LoVo (cell line): ENCODE measurements at places on chromosomes 11 and 22.

DNA sequence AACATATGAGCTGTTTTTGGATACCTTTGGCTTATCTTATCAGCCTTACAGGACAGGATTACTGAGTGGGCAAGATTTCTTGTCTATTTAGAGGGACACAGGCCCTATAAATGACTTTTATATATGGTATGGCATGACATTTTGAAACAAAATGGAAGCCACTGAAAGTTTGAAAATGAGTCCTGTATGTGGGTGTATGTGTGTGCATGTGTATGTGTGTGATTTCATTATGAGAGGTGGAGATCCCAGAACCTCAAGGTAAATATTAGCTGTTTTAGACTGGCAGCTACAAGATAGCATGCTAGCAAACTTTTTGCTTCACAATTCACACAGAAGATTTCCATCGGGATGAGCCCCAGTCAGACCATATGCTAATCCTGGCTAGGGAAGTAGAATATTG, 970.5 kb upstream of the CCDC90B start:
- no peak for DNase-seq

DNA sequence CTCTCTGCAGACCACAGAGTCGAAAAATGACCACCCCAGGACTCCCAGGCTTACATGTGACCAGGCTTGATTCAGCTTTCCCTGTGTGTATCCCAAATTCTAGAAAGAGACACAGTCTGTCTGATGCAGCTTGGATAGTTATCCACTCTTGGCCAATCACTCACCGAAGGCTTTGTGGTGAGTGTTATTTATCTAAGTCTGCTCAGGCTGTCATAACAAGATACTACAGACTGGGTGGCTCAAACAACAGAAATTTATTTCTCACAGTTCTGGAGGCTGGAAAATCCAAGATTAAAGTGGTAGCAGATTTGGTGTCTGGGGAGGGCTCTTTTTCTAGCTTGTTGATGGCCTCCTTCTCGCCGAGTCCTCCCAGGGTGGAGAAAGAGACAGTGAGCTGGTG, 63.2 kb downstream of the ZBTB16 start:
- DNase-seq = no peak

- no peak for DNase-seq
Observed at GRCh38 chr11:134754521-134755198, 342.6 kb upstream of the B3GAT1 start.

- DNase-seq = no peak
Observed at GRCh38 chr11:6538945-6539344, 41.9 kb downstream of the DNHD1 start.

- DNase-seq = no peak
Observed at GRCh38 chr11:24754406-24754805, 257.6 kb downstream of the LUZP2 start.

DNA sequence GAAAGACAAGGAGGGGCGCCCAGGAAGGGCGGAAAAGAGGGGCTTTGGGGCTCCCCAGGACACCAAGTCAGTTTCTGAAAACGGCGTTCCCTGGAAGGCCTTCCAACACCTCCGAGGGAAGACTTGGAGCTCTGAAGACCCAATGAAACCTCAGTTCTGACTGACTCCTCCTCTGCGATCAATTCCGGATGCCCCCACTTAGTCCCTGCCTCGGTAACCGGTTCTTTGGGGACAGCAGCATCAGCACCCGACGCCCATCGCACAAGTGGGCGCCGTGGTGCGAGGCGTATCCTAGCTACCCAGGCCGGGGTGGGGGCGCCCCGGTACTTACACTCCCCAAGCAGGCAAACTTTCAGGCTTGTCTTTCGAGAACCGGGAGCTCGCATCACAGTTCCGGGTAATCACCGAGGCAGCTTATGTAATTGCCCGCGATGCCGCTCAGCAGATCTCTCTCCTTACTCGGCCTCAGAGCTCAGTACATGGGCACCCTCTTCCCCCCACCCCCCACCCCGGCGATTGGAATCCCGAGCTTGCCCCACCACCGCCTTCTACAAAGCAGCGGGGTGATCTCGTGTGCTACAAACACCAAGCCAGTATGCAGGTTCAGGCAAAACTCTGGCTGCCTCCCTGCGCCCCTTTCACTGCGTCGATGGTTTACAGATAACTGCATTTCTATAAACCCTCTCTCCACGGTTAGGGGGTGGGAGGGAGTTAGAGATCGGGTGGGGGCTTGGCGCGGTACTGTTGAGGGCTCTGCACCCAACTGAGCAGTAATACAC, 2.0 kb downstream of the TENM4 start:
- no peak for DNase-seq

GRCh38 chr11:15258433-15259165, 143.9 kb downstream of the INSC start:
- peak; percentile 73 for DNase-seq

GRCh38 chr22:28903080-28903479, 19.7 kb downstream of the ZNRF3 start:
- DNase-seq = no peak

DNA sequence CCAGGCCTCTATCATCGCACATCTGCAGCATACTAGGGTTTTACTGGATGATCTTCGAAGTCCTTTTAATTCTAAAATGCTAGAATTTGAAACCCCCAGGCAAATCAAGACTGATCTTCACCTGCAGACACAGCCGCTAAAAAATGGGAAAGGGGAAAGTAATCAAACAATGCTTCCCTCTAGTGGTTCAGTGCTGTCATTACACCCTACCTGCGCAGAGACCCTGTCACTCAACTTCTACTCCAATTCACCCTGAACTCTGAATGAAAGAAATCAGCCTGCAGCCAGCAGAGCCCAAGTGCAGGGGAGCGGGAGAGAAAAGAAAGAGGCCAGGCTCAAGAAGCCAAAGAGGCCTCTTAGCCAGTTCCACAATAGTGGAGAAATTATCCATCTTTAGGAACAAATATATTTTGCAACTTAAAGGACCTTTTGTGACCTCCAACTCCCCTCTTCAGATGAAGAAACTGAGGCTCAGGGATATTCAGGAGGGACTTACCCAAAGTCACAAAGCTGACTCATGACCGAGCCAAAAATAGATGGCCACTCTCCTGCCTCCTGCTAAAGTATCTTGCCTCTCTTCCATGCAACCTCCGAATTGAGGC, 33.0 kb downstream of the SERGEF start:
- peak; percentile 41 for DNase-seq

DNA sequence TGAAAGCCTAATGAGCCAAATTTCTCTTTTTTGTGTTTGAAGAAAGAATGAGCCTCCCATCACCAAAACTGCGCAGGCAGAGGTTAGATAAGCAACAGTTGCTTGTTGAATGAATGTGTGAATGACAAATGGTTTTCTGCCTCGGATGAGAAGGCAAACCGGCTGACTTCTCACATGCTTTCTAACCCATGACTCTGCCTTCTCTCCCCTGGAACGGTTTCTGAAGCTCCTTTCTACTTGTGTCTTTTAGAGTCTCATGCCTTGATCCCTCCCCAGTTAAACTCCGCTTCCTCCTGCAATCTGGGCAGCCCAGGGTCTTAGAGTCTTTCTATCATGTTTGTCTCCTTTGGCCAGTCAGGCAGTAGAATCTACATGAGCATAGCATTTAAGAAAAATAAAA, 342.1 kb upstream of the NCAM1 start:
- DNase-seq = no peak

GRCh38 chr11:21564095-21564494, 628.8 kb upstream of the ANO5 start:
- no peak for DNase-seq

- no peak for DNase-seq
Observed at GRCh38 chr11:14768526-14769188, 123.4 kb downstream of the CYP2R1 start.

GRCh38 chr11:129705933-129706332, 109.7 kb upstream of the TMEM45B start:
- no peak for DNase-seq

GRCh38 chr11:70183483-70184176, 19.5 kb upstream of the FADD start:
- no peak for DNase-seq

GRCh38 chr22:19406281-19406811, 25.2 kb downstream of the HIRA start:
- DNase-seq = no peak

DNA sequence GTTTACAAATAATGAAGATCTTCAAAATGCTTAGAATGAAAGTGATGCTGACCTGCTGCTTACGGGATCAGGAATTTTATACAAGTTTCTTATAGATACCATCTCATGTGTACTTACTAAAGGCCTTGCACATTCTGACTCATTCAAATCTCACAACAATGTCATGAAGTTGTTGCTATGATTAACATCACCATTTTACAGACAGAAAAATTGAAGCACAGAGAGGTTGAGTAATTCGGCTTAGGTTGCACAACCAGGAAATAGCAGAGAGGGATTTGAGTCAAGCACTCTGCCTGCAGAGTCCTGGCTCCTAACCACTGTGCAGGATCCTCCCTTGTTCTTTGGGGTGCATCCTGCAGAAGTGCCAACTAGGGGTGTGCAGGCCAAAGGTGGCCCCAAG, 471.9 kb downstream of the MIAT start:
- DNase-seq = no peak

- no peak for DNase-seq
Observed at GRCh38 chr22:48161298-48161697, 1398.8 kb downstream of the TBC1D22A start.

- no peak for DNase-seq
Observed at GRCh38 chr11:56846631-56847576, 98.4 kb upstream of the OR9G4 start.

DNA sequence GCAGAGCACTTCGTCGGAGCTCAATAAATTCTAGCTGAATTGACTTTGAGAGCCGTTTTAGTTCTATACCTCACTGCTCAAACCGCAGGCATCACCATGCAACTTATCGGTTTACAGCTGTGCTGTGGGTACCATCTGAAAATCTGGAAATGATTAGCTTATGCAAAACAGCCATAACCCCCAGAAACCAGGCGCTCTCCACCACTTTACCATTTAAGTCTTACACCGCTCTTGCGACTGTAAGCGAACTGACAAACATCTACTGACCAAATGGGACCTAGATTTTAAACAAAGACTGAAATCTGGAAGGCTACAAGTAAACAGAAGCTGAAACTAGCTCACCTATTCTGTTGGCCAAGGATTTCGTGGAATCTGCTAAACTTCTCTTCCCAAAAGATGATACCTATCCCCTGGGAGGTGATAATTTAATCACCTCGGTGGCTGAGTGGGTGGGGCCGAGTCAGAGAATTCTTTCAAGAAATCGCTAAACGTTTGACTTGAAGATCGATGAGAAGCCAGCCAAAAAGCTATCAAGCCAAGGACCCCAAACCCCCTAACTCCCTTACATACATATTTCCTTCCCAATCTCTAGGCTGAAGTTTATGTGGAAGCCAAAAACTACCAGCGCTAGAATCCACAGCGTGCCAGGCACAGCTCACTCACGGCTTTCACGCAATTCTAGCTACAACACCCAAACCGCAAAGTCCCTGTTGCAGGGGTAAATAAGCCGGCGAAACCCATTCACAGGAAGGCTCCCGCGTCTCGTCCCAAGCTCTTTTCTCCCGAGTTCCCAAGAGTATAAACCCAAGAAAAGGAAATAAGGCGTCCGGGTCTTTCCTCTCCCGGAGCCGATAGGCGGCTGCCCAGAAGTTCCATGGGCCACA, 644 bp downstream of the SPTY2D1 start:
- no peak for DNase-seq

- no peak for DNase-seq
Observed at GRCh38 chr11:47495856-47496217, 46.9 kb upstream of the RAPSN start.

- DNase-seq = no peak
Observed at GRCh38 chr11:73331138-73331916, 23.3 kb downstream of the ARHGEF17 start.

GRCh38 chr11:28759311-28759710, 651.1 kb downstream of the METTL15 start:
- DNase-seq = peak; percentile 18

GRCh38 chr11:114988644-114989043, 310.3 kb downstream of the NXPE2 start:
- DNase-seq = no peak
